Brain microvascular endothelial cell (primary cell): ENCODE measurements at places on chromosomes 2 and 18.

DNA sequence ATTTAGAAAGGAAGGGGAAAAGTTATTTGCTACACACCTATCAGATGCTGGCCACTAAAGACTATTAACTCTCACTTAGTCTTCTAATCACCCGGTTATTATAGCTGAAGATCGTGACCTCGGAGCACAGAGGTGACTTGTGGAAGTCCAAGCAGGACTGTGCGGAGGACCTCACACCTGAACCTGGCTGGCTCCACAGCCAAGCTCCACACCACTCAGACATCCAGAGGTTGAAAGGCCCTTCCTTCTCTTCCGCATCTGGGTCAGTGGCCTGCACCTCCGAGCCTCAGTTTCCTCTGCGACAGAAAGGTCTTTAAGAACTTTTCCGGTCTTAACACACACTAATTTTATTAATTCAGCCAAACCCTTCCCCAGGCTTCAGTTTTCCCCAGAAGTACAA, 57.9 kb downstream of the TNS1 start:
- no peak for DNase-seq

DNA sequence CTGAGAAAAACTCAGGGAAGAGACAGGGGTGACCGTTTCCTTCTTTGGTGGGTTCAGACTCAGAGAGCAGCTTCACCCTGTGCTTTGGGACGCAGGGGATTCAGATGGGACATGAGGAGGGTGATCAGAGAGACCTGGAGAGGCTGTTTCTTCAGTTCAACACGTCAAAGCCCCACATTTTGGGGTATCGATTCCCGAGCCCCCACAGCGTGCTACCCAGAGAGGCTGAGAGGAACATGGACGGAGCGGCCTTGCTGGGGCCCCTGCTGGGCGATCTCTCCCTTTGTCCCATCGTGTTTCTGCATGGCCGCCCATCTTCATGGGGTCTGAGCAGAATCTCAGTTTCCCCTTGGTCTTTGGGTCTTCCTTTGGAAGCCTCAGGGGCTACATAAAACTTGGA, 38.2 kb upstream of the PXDN start:
- no peak for DNase-seq

DNA sequence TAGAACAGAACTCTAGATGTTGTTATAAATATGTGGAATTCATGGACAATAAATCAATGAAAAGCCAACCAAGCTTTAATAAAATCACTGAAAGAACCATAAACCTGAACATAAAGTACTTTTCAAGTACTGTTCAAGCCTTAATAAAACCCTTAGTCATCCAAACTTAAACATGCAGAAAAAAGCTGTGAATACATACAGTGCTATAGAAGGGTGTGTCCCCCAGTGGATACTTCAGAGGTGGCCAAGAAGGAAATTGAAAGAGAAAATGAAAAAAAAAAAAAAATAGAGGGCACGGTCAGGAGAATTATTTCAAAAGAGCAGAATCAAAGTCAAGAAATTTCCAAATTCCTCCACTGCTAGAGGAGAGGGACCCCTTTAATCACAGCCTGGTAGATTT, 141.1 kb downstream of the SP100 start:
- no peak for DNase-seq

DNA sequence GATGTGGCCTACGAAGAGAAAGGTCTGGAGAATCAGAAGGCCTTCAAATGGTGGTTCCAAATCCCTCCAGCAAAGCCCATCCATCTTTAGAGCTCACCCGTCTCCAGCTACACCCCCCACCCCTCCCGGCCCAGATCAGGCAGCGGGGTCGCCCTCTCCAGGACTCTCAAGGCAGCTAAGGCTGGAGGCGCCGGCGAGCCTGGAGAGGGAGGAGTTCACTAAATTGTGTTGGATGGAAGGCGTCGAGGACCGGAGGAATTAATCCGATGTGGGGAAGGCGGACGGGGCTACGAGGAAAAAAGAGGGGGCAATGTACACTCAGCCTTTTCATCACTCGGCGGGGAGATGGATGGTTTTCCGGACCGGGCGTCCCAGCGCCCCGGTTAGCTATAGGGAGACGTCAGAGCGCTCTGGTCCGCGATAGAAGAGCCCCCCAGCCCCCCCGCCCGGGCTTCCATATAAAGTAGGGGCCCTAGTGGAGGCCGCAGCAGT, at the start of gene GRP:
Gene GRP, plus strand, starts transcription at position 487 of the 492 bp plus-strand sequence. CDS start 108 bp downstream, outside the sequence.
- no peak for DNase-seq

- DNase-seq, result peak; percentile 17
These were observed 36.7 kb downstream of the SLC9A4 start for GRCh38 chr2:102509749-102510148.

DNA sequence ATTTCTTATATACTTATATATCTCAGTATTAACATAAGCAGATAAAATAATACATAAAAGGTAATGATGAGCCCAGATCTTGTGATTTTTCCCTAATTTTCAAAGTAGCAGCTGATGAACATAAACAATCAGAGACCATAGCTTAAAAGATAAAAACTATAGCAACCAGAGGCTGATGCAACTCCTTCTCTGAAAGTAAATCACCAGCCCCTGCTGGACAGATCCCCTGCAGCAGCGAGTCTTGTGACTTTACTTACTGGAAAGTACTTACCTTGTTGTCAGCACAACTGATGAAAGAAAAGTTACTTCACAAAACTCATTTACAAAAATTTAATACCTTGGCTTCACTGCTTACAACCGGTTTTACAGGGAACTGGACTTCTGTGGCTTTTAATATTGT, 67.3 kb downstream of the GORASP2 start:
- no peak for DNase-seq

DNA sequence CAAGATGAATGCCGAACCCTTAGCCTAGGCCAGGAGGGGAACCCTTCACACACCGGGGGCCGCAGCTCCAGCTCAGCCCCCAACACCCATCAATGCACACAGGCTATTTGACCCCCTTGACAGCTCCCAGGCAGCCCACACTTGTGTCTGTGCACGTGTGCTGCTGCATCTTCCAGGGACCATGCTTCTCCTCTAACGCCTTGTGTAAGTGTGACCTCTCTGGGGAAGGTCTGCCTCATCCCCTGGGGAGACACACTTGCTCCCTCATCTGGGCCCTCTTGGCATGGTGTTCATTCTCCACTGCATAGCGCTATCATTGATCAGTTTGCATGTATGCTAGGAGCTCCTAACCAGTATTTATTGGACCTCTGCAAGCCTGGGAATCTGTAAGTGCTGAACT, 120.0 kb upstream of the FHL2 start:
- no peak for DNase-seq

DNA sequence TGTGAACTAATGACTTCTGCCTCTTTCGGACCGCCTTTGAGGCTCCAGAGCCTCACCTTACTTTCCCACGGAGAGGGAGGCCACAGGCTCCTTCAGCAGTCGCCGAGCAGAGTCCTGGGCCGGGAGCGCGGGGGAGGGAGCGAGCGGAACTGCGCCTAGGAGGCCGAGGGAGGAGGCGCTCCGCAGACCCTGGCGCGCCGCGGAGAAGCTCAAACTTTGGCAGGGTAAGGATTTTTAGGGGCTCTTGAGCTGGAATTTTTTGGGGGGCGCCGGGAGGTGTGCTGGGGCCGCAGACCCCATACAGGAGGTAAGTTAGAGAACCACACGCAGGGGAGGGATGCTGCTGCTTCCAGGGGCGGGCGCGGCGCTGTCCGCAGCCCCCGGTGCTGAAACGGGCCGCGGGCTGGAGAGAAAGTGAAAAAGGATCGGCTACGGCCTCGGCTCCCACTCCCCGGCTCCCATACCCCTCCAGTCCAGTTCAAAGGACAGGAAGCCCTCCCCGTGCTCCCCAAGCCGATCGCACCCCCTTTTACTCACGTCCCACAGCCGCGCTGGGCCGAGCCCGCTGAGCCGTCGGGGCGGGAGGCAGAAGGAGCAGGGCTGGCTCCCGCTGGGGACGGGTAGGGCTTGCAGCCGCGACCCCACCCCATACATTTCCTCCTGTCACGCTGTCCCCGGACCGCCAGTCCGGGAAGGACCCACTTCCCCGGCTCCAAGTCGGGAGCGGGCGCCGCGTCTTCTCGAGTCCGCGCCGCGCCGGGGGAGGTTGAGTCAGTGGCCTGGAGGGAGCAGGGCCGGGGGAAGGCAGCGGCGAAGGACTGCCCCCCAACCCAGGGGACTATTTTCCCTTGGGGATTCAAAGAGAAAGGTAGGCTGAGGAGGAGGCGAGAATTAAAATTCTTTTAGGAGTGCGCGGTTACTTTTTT, at the start of gene CNGA3:
Gene CNGA3, plus strand, starts transcription at position 146 of the 926 bp plus-strand sequence. CDS start 23,520 bp downstream, outside the sequence.
- DNase-seq, result no peak
